Stimulated activated CD8-positive, alpha-beta memory T cell treated with anti-CD3 and anti-CD28 coated beads, Interleukin-4, amount 100 ng/mL, for 4 hours (primary cell): ENCODE measurements at places on chromosomes 11 and 22.
A peak's percentile ranks its signal among the peaks of the same experiment; 100 is the strongest.

GRCh38 chr11:119752946-119753345 is 23.9 kb upstream of the NECTIN1 start:
- DNase-seq = no peak

GRCh38 chr11:1467270-1467669 is 19.3 kb downstream of the MOB2 start:
- no peak for DNase-seq

GRCh38 chr22:42645341-42645937 is 3.8 kb downstream of the CYB5R3 start:
- DNase-seq = no peak

- no peak for DNase-seq
These were observed 380 bp upstream of the TTC17 start for GRCh38 chr11:43358279-43358800.

- DNase-seq = no peak
These were observed 4.4 kb downstream of the TMPRSS6 start for GRCh38 chr22:37105154-37105553.

DNA sequence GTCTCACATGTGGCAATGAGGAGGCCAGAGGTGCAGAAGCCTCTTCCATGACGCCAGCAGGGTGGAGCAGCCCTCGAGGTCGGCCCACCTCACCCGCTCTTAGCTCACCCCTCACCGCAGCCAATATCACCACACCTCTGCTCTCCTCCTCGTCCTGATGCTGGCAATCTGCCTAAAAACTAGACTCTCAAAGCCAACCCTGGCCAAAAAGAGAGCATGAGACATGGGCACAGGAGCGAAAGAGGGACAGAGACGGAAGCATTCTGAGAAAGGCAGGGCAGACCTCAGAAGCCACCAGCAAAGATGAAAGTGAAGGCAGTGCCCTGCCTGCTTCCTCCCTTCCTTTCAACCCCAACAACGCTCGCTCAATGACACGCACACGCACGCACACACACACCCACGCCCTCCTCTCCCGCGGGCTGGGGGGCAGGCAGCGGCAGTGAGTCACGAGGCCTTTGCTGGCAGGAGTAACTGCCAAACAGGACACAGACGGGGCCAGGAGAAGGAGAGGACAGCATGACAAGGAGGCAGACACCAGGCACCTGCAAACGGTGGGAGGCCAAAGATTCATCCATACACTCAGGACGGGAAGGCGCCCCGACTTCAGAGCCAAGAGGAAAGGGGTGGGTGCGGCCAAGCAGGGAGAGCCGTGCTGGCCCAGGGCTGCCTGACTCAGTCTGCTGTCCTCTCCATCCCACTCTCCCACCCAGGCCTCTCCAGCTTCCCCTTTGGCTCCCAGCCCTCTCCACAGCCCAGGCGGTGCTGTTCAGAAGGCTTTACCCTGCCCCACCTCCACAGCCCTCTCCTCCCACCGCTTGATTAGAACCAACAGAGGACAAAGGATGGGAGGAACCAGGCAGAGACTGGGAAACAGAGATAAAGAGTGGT is 11.4 kb downstream of the IGSF9B start:
- DNase-seq = peak; percentile 76

- no peak for DNase-seq
These were observed 56.2 kb upstream of the GLYAT start for GRCh38 chr11:58787903-58788302.
